ENCODE measurements at places on chromosomes 2 and 18.

DNA sequence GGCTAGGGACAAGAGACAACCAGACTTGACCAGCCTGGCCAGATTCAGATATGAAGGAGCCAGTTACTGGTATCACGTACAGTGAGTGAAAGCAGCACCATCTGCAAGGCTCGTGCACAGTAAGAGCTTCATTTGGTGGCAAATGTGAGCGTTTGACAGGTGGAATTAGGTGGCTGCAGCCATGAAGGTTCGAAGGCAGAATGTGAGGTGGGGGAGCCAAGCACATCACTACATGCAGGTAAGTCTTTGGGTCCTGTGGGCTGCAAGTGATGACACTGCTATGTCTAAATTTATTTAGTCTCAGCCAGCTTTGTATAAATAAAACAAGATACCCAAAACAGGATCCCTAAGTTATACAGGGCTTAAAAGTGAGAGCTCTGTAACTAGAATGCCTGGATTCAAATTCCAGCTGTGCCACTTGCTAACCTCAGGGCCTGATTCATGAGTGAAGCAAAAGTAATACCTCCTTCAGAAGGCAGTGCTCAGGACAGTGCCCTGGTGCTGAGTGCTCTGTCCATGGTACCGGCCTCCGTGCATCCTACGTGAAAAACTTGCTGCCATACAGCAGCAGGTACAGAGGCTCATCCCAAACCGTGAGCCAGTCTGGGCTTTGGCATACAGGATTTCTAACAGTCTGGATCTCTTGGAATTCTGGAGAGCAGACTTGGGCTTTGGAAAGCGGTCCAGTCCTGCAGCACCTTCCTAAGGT is 18.6 kb downstream of the DDX18 start:
- DNase-seq: no peak

DNA sequence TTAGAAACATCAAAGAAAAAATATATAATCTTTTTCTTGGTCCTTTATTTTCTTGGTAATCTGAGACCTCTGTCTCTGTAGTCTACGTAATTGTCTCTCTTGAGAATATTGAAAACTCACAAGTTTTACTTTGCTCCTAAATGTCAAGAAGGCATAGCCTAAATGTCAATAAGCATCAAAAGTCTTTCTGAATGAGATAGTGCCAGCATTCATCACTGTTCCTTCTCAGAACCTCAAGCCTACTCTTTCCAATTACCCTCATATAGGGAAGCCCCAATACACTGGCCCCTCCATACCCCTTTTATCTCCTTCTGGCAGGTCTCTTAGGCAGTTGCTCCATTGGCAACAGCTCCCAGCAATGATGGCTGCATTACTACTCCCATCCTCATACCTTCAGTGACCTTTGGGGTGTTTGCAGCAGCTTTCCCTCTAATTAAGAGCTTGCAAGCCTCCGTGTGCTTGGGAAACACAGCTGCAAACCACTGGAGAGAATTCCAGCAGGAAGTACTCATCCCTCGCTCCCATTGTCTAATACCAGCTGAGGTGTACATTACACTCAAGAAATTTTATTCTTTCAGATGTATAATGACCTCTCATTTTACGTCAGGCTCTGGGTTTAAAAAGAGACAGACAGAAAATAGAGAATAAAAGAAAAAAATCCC is 95.8 kb downstream of the KYNU start:
- no peak for DNase-seq

- no peak for DNase-seq
Observed at GRCh38 chr2:85438201-85439024, 19.9 kb downstream of the SH2D6 start.

- DNase-seq: no peak
Observed at GRCh38 chr2:202400941-202401340, 24.8 kb downstream of the BMPR2 start.

DNA sequence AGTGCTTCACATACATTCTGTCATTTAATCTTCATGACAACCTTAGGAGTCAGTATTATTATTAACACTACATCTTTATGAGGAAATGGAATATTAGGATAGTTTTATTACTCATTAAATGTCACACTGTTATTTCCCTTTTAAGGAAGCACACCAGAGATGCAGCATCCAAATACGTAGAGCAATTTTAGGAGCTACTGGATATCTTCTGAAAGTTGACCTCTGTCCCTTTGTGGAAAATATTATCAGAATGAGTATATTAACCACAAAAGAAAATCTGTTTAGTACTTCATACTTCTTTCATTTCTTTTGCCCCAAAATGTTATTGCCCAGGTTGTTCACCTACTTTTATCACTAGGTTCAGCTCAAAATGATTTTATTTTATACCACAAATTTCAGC is 72.9 kb upstream of the APCDD1 start:
- DNase-seq: no peak

DNA sequence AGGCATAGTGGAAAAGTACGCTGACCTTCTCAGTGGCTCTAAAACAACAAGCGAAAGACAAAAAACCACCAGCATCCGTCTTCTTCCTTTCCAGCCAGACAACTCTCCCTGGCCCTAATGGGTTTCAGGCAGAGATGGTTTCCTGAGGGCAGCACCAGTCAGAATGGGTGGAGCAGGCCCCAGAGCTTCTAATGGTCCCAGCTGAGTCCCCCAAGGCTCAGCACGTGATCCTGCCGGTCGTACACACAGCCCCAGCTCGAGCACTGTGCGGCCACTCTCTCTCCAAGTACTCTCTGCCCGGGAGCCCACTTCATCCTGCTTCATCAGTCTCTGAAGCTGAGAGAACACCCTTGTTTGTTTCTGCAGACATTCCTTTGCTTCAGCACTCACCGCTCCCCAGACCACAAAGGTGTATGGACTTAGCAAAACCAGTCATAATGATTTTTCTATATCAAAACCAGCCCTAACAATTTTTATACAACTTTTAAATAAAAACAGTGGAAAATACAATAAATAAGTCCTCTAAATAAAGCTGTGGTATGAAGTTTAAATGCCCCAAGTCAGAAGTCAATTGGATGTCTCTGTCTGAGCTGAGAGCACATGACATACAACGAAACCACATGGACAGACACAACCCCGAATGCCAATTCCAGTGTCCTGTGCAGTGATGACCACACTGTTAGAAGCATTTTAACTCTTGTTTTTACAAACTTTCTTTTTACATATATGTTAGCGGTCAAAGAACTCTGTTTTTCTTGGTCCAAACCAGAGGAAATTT is 63.9 kb downstream of the PARD6G start:
- no peak for DNase-seq

GRCh38 chr2:111205774-111206173 is 85.1 kb downstream of the BCL2L11 start:
- no peak for DNase-seq

DNA sequence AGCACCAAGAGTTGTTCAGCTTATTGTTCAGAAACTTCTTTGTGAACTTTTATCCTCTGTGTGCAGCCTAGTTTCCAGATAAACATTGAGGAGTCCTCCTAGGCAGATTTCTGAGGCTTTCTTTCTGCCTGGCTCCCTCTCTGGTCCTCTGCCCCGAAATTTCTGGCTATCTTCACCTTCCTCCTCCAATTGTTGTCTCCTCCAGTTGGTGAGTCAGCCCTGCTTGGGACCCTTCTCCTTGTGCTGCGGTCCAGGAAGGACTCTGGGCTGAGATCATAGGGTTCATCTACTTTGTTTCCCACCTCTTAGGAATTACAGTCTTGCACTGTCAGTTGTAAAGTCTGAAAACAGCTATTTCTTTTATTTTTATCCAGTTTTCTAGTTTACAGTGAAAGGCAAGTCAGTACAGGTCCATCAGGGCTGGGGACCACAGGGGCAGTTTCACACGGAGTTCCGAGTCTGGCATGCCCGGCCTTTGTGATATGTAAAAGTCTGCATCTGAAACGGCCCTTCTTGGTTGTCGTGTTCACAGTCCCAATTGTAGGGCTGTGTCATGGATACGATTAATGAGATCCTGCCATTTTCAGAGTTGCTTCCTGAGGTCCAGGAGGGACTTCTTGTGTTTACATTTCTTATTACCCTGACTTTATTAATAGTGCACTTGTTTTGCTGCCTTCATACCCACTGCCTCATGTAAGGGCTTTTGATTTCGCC is 100.8 kb downstream of the SMC6 start:
- DNase-seq: no peak

DNA sequence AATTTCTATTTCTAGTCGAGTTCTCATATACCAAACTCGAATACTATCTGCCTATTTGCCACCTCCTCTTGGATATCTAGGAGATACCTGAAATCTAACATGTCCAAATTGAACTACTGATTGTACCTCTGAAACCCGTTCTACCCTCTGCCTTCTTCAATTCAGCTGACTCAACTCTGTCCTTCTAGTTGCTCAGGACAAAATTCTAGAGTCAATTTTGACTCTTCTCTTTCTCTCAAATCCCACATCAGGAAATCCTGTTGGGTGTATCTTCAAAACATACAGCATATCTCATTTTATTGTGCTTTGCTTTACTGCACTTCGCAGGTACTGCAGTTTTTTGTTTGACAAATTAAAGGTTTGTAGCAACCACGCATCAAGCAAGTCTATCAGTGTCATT is 137.8 kb downstream of the ZAP70 start:
- peak; percentile 84 for DNase-seq

GRCh38 chr18:25710981-25711380 is 359.0 kb upstream of the ZNF521 start:
- DNase-seq: no peak

DNA sequence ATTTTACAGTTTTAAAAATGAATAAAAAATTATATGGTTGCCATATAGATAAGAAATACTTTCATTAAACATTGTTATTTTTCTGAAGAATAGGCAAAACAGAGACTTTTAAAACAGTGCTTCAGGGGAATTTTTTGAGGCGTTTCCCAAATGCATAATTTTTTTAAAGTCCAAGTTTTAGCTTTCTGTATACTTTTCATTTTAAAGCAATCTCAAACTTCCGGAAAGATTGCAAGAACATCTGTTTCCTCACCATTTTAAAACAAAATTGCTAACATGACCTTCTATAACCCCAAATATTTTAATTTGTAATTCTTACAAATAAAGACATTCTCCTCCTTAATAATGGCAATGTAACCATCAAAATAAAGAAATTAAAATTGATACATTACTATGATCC is 15.1 kb upstream of the MBD2 start:
- DNase-seq: no peak

GRCh38 chr18:70469916-70470315 is 181.1 kb downstream of the SOCS6 start:
- no peak for DNase-seq

DNA sequence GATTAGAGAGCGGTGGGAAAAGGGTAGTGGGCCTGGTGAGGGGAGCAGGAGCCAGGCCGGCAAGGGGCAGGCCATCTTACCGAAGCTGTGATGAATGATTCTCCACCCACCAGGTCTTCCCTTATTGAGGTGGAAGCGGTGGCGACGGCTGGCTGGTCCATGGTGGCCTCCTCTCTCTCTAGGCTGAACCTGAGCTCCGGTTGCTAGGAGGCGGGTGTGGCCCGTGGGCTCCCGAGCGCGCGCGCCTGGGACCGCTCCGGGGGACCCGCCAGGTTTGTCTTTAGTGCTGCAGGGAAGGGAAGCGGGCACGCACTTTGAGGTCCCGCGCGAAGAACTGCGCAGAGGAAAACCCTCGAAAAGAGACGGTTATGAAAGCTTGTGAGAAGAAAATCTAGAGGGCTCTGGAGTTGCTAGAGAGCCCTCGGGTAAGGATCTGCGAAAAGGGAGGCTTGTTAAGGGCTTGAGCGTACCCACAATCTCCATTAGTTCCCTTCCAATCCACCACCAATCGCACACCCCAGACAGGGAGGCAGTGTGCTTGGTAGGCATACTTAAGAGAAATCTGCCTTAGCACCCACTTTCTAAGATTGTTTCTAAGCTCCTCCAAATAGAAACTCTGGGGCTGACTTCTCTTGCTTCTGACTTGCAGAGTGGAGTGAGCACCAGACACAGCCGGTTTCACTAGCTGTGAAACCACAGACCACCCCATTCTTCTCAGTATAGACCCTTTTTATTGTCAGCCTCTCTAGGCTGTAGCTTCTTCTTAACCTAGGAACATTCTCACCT is at the start of gene STPG4:
TSS of gene STPG4 (minus strand) at position 218 of the 786 bp plus-strand sequence. CDS start at position 161, 57 bp downstream.
- DNase-seq: no peak

DNA sequence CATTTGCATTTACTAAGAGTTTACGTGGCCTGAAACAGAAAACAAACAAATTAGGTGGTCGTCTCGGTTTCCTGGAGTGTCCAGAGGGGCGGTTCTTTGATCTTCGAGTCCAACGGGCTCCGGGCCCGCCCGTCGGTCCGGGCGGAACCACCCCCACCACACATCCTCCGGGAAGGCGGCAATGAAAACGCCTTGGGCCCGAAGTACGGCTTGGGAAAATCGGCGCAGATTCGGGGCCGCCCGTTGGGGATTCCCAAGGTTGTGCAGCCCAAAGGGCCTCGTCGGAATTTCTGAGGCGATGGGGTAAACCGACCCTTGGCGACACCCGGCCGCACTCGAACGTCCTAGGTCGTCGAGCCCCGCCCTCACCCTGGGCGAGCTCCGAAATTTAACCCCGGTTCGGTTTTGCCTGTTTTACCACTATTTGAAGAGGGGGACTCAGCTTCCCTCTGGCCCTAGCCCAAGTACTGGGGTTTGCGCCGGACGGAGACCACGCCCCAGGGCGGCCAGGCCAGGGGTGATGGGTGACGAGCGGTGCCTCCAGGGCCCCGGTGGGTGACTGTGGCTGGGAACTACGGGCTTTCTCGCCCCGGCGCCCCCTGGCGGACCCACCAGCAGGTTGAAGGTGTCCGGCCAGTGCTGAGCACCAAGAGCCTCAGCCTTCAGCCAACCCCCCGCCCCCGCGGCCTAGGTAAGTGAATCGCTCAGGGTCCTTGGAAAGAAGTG is 1.9 kb upstream of the CFAP53 start:
- peak; percentile 83 for DNase-seq

DNA sequence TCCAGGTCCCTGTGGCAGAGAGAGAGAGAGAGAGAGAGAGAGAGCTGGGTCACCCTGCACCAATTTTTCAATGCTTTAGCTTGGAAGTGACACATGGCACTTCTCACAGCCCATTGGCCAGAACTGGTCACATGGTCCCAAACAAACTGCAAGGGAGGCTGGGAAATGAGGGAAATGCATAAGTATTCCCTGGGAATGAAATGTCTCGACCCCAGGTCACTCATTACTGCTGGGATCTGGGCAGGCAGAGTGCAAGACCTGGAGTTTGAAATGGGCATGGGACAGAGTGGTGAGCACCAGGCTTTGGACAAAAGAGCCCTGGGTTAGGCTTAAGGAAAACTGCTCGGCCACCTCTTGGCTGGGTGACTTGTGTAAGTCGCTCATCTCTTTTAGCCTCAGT is 37.0 kb downstream of the SMAD7 start:
- no peak for DNase-seq
